ENCODE measurements at places on chromosomes 5 and 9.

DNA sequence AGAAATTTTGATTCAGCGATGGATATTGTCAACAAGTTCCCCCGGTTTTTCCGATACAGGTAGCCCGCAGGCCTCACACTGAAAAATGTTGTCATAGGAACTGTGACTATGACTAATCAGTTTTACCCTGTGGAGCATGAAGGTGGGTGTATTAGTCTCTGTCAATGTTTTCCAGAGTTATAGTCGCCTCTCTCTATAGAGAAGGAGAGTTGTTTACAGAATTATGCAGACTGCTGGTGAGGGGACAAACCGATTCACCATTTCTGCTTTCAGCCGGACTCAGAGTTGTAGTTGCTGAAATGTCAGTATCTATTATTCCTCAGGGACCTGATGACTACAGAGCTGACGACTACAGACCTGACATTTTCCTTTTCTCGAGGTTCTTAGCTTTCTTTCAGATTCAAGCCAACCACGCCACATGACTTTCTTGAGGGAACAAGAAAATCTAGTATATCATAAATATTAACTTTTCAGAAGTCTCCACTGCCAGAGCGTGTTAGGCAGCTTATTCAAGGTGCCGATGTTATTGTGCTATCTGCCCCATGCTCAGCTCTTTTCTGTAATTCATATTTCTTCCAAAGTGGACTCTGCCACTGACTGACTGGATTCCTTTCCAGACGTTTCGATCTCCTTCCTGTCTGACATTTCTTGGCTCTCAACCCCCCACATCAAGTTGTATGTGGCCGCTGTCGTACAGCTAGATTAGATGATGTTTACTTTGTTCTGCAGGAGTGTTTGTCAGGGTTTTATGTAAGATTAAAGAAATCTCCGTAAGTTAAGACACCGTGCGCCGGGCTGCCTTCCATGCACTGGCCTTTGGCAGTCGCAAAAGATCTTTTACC, 178.1 kb downstream of the FGF1 start:
- DNase-seq = no peak

DNA sequence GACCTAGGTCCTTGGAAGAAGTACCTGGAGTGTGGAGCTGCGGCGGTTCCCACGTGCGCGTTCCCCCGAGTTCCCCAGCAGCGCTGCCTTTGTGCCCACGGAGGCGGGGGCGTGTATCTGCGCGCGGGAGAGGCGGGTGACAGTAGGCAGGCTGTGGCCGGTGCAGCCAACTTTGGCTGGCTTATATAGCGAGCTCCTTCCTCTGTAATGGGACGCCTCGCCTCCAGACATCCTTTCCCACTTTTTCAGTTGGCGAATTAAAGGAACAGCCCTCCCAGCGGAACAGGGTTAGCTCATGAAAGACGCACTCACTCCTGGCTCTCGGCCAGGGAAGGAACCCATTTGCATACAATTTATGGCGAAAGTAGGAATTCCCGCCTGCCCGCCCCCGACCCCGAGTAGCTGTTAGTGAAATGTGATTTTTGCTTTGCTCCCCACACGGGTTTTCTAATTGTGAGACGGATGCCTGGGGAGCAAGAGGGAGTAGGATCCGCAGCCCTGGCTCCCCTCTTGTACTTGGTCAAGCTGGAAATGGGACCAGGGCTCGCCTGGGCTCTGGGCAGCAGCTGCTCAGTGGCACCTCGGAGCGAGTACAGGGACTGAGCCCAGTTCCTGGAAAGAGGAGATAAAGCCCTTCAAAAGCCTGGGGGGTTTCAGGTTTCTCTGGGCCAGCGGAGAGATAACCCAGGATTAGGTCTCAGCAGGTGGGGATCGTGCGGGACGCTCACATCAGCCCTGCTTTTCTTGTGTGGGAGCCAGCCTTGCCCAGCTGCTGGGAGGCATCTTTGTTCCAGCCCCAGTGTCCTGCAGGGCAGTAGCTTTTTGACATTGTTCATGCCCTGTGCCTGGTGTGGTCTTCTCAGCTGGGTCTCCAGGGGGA, at the start of gene TNC:
Gene TNC (minus strand): TSS at position 159 of the 880 bp plus-strand sequence. CDS start 27,139 bp downstream, outside the sequence.
- DNase-seq = peak; percentile 50

DNA sequence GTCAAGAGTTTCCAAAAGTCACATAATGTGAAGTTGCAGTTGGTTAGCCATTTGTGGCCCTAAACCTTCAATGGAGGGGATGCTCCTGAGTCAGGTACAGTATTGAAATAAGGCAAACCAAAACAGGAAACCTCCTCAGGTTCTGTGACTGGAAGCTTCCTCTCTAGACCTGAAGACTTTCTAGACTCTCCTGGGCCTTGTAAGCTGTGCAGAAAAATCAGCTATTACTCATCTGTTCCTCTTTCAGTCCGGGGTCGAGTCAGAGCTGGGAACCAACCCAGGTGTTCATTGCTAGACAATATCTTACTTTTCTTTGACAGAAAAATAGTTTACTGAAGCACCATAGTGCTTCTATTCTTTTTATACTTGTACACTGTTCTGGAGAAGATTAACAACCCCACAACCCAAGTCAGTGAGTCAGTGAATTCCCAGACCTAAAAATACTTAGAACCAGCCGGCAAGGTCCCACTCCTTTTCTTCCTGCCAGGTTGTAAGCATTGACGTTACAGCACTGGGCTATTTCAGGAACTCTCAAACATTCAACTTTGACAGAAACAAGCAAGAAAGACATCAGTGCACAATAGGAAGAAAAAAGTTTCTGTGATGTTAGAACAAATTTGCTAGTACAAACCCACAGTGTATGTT, 47.3 kb downstream of the FSTL4 start:
- DNase-seq = no peak

GRCh38 chr5:126490167-126490940, 67.1 kb downstream of the GRAMD2B start:
- peak; percentile 85 for DNase-seq

GRCh38 chr9:85666086-85666485, 75.7 kb downstream of the AGTPBP1 start:
- no peak for DNase-seq

DNA sequence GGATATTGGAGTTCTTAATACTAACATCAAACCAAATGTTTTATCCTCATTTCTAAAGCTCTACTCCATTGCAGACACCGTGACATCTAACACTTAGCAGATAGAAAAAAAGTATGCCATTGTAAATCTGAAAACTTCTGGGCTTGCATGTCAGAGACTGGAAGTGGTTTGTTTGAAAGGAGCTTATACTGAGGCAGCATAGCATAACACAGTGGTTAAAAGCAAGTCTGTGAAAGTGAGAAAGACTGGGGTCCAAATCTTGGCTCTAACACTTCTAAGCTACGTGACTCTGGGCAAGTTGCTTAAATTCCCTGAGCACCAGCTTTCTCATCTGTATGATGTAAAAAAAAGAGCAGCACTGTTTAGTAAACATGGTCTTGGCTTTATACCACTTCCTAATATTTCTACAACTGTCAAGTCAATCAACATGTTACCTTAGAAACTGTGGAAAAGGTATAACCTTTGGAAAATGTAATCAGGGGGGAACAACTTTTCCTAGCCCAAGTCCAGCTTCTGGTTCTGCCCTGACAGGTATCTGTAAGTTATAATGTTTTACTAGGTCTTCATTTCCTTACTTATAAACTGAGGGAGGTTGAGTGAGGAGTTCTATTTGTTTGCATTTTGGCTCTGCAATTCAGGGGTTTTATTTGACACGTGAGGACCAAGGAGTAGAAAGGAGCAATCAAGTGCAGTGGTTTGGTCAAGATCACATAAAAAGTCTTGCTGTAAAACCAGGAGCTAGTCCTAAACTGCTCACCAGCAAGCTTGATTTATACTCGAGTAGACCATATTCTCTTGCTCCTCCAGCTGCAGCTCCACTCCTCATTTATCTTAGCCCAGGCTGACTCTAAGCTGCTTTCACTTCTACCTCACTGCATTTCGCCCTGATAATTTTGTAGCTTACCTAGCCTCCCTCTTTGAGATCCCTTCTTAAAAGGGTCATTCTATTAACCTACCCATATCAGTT, 541.0 kb downstream of the RAB3C start:
- DNase-seq = no peak

DNA sequence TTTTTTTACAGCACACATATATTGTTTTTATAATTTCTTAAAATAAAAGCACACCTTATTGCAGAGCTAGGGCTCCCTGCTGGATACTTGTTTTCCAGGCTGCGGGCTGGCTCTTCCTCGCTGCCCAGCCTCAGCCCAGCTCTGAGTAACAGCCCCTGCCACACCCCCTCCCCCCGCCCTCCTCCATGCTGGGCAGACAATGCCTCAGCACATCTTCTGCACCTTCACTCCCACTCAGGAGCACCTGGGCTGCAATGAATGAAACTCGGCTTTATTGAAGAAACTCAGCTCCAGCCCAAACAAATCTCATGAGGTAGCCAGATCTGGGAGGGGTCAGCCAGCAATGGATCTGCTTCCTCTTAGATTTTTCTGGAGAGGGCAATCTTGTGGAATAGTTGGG, 9.5 kb downstream of the IL9 start:
- DNase-seq = no peak

GRCh38 chr9:88322906-88323566, 65.2 kb upstream of the SPIN1 start:
- DNase-seq = peak; percentile 81

- no peak for DNase-seq
Measured at GRCh38 chr5:74035521-74035937, 409.5 kb downstream of the ARHGEF28 start.

- DNase-seq = no peak
Measured at GRCh38 chr9:120396931-120397330, 183.0 kb downstream of the CDK5RAP2 start.

- no peak for DNase-seq
Measured at GRCh38 chr5:93586736-93587596, 3.9 kb downstream of the NR2F1 start.

- DNase-seq = no peak
Measured at GRCh38 chr9:118023644-118024043, 319.4 kb downstream of the TLR4 start.

- DNase-seq = no peak
Measured at GRCh38 chr5:55920784-55921183, 69.6 kb downstream of the IL31RA start.

DNA sequence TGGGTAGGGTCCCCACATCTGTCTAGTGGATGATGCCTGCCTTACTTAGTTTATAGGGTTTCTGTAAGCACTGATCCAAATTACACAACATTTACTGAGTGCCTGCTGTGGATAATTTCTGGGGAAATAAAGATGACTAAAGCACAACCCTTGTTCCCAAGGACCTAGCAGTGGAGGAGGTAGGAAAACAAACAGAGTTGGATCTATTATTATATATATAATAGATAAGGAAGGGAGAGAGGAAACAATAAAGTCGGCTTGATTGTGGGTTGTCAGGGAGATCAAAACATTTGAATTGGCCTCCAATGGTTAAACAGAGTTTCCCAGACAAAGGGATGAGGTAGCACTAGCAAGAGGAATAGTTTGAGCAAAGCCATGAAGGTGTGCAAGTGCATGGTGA, 14.0 kb downstream of the IL33 start:
- DNase-seq = no peak

GRCh38 chr9:89533411-89534095, 35.6 kb upstream of the SEMA4D start:
- no peak for DNase-seq

- DNase-seq = no peak
Measured at GRCh38 chr9:71145179-71145578, 23.8 kb upstream of the TRPM3 start.

GRCh38 chr5:107864793-107865192, 194.1 kb upstream of the EFNA5 start:
- no peak for DNase-seq

DNA sequence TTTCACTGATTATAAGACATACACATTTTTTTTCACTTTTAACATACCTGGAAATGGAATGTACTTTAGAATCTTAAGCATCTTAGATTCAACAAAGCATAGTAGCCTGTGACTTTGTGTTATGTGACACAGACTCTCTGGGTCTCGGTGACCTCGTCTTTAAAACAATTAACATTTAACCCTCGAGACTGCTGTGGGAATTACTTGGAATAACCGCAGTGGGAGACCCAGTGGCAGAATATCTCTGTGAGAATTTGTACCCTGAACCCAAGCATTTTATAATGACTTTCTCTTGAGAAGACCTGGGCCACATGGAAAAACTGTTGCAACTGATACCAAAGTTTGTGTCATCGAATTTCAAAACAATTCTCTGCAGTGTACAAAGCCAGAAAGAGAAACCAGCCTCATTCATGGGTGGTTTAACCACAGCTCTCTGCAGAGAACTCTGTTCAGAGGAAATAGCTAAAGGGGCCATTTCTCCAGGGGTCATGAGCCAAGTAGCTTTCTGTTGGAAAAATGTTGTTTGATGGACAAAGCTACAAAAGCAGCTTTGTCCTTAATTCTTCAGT, 10.0 kb upstream of the RETREG1 start:
- DNase-seq = no peak

DNA sequence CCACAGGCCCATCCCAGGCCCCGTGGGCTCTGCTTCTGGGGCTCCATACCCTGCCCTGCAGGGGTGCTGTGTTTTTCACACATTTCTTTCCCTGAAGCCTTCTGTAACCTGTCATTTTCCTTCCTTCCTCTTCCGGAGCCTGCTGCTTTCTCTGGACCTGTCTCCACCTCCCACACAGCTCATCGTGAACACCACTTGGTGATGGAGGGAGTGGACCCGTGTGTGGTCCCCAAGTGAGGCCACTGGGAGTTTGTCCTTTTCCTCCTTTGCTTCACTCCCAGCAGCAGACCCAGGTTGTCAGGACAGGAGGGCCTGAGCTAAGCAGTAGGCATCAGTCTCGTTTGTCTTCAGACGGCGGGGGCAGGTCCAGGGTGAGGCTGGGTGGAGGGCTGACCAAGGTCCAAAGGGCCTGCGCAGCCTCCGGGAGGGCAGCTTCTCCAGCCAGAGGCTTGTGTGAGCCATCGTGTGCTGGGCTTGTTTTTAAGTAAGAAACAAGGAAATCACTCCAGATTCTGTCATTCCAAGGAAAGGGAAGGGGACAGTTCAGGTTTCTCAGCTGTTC, 5.8 kb upstream of the POMT1 start:
- no peak for DNase-seq

- DNase-seq = no peak
Measured at GRCh38 chr5:119398727-119399466, 43.1 kb downstream of the TNFAIP8 start.

DNA sequence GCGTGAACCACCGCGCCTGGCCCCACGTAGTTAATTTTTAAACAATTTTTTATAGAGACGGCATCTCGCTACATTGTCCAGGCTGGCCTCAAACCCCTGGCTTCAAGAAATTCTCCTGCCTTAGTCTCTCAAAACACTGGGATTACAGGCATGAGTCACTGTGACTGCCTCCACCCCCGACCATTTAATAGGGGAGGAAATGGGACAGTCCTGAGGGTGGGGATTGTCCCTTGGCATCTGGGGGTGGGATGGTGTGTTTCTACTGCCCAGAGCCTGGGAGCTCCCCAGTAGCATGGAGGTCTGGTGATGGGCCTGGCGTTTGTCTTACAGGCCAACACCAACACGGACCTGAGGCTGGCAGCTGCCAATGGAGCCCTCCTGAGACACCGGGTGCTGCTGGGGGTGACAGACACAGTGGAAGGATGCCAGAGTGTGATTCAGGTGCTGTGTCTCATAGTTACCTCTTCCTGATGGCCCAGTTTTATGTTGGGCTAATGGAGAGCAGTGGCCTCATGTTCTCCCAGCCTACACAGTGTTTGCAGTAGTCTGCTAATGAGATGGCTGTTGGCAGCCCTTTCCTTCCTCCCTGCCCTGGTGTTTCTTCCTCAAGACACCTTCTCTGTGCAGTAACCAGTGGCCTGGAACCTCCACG, 22.5 kb downstream of the TMEM268 start:
- DNase-seq = no peak
